ENCODE measurements at places on chromosomes 4 and X.

- no peak for DNase-seq
Observed at GRCh38 chr4:3251691-3252479, 2.9 kb downstream of the MSANTD1 start.

GRCh38 chr4:147096667-147097604, 151.3 kb upstream of the TTC29 start:
- DNase-seq = no peak

DNA sequence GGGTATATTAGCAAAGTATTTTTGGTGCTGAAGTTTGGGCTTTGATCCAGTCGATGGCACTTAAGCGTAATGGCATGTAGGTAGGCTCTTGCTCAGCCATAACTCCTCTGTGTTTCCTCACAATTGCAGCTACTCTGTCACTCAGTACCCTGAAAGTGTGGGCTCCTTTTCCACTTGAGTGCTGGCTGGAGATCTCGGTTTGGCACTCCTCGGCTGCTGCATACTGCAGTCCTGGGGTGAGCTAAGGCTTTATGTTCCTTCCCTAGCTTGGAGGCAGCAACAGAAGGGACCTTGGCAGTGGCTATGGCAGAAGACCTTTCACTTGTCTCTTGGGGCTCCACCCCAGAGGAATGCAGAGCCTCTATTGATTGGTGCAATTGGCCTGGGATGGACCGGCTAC, 106.7 kb upstream of the GRXCR1 start:
- no peak for DNase-seq

DNA sequence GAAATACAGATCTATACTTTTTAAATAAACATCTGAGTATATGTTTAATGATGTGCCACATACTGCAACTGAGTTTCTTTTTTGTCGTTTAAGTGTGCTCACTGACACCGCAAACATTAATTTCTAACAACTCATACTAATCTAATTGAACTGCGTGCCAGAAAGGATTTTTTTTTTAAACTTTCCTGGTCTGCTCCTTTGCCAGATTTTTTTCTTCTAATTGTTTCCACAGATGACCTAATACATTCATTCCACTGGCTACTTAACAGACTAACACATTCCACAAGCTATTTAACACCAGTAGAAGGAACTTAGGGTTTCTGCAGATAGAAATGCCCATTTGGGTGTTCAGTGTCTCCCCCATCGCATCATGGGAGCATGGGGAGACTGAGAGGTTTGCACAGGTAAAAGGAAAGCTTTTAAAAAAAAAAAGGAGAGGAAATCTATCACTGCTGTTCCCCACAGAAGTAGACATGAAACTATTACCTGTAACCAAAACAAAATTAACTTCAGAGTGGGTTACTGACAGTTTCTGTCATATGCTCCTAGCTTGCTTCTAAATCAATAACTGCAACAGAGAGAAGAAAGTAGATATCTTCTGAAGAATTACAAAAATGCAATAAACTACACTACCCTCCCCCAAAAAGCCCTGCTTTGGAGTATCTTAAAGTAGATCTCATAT, 31.6 kb downstream of the SH3KBP1 start:
- DNase-seq = no peak

GRCh38 chr4:85669204-85669603, 194.3 kb downstream of the ARHGAP24 start:
- no peak for DNase-seq

- no peak for DNase-seq
Observed at GRCh38 chr4:96342196-96342595, 502.3 kb downstream of the PDHA2 start.

DNA sequence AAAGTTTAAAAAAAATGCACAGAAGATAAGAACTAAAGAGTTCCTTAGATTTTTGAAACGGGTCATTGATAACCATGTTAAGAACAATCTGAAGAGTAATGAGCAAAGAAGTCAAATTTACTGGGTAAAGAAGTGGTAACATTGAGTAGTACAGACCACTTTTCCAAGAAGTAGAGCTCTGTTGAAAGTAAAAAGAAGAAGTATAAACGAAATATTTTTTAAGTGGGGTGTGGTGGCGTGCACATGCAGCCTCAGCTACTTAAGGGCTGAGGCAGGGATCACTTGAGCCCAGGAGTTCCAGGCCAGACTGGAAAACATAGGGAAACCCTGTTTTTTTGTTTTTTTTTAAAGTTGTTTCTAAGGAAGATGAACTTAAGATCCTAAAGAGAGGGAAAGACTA, 68.5 kb downstream of the UBA6 start:
- DNase-seq = no peak

DNA sequence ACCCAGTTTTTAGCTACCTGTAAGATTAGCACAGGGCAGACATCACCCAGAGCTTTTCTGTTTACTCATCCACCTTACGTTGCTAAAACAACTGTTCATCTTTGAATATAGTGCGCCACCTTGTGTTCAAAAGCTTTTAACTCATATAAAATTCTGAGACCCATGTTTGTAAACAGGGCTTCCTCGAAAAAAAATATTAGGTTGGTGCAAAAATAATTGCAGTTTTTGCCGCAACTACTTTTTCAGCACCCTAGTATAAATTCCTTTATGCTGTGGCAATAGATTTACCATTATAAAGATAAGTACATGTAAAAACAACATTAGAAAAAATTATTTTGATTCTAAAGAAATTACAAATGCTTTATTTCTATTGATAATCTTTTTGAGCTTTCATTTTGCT, 147.9 kb downstream of the LRBA start:
- DNase-seq = peak; percentile 23

DNA sequence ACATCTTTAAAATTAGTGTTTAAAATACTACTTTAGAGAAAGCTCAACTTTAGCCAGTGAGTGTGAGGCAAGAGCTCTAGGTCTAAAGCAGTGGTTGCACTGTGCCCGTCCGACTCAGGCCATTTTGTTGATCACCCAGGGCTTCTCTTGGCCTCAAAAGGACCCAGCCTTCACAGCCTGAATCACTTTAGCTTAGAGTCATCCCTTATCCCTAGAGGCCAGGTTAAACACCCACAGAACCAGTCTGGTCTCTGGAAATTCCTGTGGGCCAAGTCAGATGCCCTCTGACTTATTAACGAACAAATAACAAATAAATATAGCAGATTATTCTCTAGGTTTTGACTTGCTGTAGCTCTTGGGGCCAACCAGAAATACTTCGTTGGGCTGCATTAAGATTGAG, 102.3 kb downstream of the WWC2 start:
- DNase-seq = peak; percentile 3

- DNase-seq = no peak
Observed at GRCh38 chr4:24957886-24958285, 45.0 kb upstream of the CCDC149 start.

- DNase-seq = peak; percentile 17
Observed at GRCh38 chrX:16222151-16222550, 54.9 kb downstream of the MAGEB17 start.

GRCh38 chr4:53813998-53814397, 222.7 kb upstream of the LNX1 start:
- DNase-seq = no peak

GRCh38 chr4:80259012-80259411, 7.5 kb upstream of the FGF5 start:
- DNase-seq = no peak

GRCh38 chrX:18579495-18579894, 92.4 kb downstream of the RS1 start:
- no peak for DNase-seq

GRCh38 chr4:1351854-1352566, 5.0 kb downstream of the UVSSA start:
- DNase-seq = no peak

GRCh38 chr4:110797486-110797885, 174.6 kb upstream of the PITX2 start:
- DNase-seq = no peak

DNA sequence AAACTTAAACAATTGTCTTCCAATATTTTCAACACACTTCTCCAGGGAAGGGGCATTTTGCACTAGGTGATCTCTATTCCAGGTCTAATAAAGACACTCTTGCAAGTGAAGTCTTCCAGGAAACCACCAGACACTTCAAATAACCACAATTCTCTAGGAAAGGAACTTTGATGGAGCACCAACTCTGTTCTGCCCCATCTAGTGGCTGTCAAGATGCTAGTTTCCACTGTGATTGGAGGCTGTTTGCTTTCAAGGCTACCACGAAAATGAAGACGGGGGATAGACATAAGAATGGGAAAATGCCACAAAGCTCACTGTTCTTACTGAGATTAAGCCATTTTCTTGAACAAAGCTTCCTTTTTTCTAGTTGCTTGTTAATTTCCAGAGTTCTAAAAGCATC, 100.6 kb upstream of the F9 start:
- no peak for DNase-seq

- DNase-seq = no peak
Observed at GRCh38 chr4:114729068-114729738, 130.6 kb downstream of the UGT8 start.

DNA sequence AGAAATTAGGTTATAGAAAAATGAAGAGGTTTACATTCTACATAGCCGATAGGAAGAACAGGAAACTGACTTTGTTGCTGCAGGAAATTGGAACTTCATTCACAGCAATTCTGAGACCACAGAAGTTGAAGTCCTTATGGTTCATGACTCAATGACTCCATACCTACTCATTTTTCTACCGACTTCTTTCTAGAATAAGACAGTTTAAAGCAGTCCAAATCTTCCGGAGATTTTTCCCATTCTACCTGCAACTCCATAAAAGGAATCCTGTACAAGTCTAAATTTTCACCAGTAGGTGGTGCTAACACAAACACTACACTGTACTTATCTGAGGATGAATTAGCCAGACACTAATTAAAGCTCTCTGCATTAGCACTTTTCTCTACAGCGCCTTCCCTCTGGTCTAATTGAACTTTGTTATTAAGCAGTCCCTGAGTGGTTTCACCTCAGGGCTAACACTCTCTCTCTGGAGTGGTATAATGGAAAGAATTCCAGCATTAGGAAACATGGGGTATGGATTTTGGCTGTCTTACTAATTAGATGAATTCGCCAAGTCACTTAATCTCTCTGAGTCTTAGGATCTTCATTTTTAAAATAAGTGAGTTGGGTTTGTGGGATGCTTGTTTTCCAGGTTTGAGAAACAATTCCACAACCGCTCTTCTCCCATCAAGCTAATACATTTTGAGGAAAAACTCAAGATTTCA, 167.9 kb downstream of the SMIM20 start:
- no peak for DNase-seq

DNA sequence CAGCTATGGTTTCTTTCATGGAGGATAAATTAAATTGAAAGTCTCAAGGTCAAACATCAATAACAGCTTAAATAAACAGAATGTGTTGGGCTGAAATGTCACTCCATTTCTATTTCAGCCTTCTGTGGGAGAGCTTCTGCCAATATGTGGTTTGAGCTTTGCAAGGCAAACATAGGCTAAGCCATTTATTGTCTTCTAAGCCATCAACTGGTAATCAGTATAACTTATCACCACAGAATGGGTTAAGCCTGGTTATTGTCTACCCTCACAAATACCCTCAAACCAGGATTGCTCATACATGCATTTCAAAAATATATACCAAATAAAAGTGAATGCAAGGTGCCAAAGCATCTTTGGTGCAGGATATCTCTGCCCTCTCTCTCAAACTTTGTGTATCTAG, 52.7 kb downstream of the GABRB1 start:
- no peak for DNase-seq

DNA sequence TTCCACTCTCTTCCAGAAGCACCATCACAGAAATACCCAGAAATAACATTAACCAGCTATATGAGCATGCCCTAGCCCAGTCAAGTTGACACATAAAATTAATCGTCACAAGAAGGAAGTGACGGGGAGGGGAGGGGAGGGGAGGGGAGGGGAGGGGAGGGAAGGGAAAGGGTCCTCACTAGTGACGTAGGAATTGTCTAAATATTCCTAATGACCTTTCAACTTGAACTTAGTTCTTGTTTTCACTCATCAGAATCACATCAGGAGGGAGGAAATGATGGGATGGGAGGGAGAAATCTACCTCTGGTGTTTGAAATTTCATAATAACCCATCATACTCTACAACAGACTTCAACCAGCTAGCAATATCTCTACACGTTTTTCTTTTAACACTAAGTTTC, 52.2 kb upstream of the NOCT start:
- no peak for DNase-seq

- DNase-seq = no peak
Observed at GRCh38 chrX:40164751-40165150, 67.0 kb upstream of the BCOR start.

DNA sequence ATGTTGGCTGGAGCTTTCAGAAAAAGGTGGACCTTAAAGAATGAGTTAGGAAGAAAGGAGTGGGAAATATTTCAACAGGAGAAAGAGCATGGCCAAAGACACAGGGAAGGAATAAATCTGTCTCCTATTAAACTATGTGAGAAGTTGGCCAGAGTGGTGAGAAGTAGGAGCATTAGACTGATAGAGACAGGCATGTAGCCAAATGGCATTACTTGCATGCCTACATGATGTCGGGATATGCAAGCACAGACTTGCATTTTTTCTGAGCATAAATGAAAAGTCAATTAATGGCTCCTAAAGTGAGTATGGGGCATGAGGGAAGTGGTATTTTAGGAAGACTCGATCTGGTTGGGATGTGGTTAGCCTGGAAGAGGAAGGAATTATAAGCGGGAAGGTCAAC, 279.6 kb upstream of the PITX2 start:
- DNase-seq = no peak

GRCh38 chrX:16208601-16209000, 41.3 kb downstream of the MAGEB17 start:
- no peak for DNase-seq

GRCh38 chrX:99398545-99398944, 1011.5 kb downstream of the PCDH19 start:
- DNase-seq = no peak
